ENCODE measurements at places on chromosomes 11 and 22. TPM values are rescaled to one million over a fixed set of nuclear protein-coding genes. Genes with fewer than 3 reads are reported as not detected.

The FXYD2 gene
- not detected for total RNA-seq

The CCDC157 gene
- total RNA-seq, result 1.5 TPM

The TMPRSS6 gene
- total RNA-seq, result not detected

The MB gene
- not detected for total RNA-seq

The PPP1R14B gene
- 175 TPM for total RNA-seq

The CDC42EP2 gene
- 20.8 TPM for total RNA-seq

The BACE1-AS gene
- 4.7 TPM for total RNA-seq

The APOA4 gene
- total RNA-seq, result not detected

The DGKZ gene
- 25.8 TPM for total RNA-seq

The ROBO4 gene
- 0.46 TPM for total RNA-seq

The MN1 gene
- total RNA-seq, result 1.8 TPM

All from smooth muscle cell of the umbilical artery (primary cell).